ENCODE measurements at places on chromosomes 13 and 19. TPM values are rescaled to one million over a fixed set of nuclear protein-coding genes. Genes with fewer than 3 reads are reported as not detected.
A peak's percentile ranks its signal among the peaks of the same experiment; 100 is the strongest.

- DNase-seq = peak; percentile 66
Observed at GRCh38 chr13:48923376-48923775, 52.3 kb upstream of the FNDC3A start.

DNA sequence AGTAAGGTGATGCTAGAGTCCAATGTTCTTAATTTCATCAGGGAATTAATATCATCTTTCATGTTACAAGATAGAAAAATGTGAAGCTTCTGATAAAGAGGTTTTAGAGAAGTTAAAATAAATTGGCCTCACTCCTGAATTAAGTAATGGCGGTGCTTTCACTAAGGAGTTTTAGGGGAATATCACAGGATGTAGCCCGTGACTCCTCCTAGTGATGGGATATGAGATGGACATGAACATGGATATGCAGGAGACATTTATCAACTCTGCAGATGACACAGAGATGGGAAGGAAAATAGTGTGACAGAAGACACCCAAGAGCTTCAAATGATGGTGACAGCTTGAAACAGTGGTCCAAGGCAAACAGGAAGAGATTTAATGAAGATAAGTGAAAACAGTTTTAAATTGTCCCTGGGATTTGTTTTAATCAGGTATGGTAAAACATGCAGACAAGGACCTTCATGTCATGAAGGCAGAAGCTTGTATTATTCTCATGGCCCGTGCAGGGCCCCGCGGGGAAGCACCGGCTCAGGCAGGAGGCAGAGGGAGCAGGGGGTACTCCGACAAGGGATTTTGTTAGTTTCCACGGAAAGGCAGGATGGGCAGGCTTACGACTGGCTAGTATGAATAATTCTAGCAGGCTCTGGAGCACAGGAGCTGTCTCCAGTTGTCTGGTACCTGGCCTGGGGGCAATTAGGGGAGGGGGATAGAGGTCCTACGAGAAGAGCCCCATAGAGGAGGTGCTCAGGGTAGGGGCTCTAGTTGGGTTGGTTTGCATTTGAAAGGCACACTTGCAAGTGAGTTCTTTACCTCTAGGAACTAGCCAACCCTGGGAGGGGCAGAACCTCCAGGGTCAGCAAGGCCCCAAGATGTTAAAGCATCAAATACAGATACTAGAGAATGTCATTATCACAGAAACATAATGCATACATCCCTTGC is 38.7 kb upstream of the FARP1 start:
- no peak for DNase-seq

DNA sequence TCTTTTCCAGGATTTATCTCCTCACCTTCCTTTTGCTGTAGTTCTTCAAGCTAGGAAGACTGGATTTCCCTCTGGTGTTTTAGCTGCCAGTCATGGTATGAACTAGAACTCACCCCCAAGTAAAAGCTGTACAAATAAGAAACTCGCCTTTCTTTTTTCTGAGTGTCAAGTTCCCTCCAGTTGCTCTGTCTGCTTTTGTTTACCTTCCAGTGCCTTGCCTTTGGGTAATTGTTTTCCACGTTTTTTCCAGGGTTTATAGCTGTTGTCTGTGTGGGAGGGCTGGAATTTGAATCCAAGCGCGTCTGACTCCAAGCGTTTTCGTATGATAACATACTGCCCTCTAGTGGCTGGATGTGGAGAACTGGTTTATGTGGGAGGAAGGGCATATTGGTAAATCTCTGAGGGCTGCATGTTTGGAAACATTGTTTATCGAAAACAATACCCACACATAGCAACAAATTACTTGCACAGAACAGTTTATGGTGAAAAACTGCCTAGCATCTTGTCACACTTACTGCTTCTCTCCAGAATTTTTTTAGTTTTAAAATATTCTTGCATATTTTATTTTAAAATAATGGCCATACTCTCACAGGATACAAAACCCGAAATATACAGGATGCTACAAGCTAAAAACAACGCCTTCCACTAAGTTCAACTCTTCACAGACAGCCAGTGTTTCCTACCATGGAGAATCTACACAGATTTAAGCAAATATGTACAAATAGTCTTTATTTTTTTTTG is 19.2 kb downstream of the RCN3 start:
- peak; percentile 94 for DNase-seq

DNA sequence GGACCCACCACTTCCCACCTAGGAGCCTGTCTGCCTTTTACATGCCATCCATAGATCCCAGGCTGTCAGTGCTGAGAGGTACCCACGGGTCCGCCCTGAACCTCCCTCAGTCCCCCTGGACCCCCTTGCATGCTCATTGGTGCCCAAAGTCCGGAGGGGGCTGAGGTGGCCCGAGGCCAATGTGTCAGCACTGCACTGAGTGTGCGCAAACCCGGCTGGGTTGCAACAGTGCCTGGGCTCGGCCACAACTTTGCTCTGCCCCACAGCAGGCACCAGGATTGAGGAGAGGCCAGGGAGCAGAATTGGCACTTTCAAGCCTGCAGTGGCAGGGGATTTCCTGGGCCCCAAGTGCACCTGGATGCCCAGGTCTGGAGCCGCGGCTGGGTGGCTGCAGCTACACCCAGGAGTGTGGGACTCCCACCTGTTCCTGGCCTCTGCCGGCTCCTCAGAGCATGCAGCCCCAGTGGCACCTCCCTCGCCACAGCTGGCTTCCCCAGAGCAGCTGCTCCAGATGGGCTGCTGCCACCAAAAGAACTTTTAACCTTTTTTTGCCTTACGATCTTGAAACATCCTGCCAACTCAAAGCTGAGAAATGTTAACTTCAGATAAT is 837.0 kb downstream of the SLITRK6 start:
- no peak for DNase-seq

- DNase-seq = no peak
Observed at GRCh38 chr19:30222992-30223865, 149.0 kb upstream of the ZNF536 start.

DNA sequence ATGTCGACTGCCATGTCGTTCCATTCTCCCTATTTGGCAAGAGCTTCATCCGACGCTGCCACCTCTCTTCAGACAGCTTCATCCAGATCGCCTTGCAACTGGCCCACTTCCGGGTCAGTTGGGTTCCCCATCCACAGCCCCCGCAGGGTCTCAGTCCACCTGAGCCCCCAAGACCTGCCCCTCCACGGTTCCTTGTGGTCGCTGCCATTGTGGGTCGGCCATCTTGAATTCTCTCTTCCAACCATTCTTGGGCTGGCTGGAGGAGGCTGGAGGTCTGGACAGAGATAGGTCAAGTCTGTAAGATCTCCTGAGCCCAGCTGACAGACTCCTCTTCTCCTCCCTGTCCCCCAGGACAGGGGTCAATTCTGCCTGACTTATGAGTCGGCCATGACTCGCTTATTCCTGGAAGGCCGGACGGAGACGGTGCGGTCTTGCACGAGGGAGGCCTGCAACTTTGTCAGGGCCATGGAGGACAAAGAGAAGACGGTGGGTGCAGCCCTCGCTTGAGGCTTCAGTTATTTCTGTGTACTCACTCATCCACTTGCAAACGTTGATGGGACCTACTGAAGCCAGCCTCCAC is 19.5 kb downstream of the CPT1C start:
- no peak for DNase-seq

GRCh38 chr13:100944791-100945345 is 270.3 kb upstream of the TMTC4 start:
- no peak for DNase-seq

- no peak for DNase-seq
Observed at GRCh38 chr19:47353307-47353712, 4.2 kb downstream of the DHX34 start.

GRCh38 chr19:3444695-3445234 is 35.6 kb downstream of the SMIM24 start:
- no peak for DNase-seq

DNA sequence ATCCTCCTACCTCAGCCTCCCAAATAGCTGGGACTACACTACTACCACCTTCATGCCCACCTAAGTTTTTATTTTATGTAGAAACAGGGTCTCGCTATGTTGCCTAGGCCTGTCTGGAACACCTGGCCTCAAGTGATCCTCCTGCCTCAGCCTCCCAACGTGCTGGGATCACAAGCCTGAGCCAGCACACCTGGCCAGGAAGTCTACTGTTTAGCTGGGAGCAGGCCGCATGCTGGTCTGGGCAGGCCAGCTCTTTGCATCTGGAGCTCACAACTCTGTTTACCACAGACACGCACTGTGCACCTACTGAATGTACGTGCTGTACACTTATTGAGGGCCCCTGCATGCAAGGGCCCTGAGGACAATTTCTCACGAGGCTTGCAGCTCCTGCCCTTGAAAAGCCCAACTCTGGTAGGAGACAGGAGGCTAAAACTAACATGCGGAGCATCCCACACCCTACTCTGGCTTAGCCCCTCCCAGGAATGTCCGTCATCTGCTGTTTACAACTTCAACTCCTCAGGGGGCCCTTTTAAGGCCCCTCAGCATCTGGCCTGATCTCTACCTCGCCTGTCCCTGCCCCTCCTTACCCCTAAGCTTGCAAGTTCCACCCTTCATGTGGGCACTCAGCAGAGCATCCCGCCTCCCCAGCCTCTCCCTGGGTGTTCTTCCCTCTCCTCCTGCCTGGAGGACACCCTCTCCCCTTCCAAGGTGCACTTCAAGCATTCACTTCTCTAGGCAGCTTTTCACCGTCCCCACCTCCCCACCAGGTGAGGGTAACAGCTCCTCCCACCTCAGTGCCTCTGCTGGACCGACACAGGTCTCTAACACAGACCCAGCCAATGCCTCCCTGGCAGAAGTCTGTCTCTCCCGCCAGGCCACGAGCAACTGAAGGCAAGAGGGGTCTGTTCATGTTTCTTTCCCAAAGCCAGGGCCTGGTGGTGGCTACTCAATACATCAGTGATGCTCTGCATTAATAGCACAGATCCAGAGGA is 114.2 kb upstream of the UQCRFS1 start:
- DNase-seq = no peak

Gene FAM83E
- total RNA-seq = 1.0 TPM

Gene CABP5
- not detected for total RNA-seq

Gene SRRM5
- total RNA-seq = not detected

Gene PSPN
- 1.0 TPM for total RNA-seq

Gene NMRK2
- total RNA-seq = not detected
